ENCODE measurements at places on chromosomes 2 and 18.

DNA sequence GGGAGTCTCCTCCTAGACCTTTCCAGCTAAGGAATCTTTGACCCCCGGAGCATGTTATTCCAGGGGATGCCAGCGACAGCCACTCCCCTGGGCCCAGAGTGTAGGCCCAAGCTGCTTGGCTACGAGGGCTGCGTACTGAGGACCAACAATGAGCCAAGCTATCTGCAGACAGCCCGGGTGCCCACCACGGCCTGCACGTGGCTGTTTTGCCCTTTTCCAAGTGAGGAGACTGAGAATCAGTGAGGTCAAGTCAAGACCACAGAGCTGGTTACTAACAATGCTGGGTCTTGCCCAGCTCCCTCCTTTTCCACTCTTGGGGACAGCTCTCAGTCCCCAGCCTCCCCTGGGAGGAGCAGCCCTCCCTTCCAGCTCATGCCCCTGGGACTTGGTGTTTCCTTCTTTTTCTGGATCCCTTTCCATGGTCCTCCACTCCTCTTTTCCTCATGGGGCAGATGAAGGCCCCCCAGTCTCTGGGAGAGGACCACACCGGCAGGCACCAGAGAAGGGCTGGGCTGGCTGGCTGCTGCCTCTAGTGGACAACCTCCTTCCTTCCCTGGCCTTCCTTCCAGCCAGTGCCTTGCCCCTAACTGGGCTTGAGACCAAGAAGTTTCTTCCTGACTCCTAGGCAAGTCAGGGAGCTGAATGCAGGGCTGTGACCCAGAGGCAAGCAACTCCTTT is 550 bp upstream of the MALL start:
- no peak for DNase-seq

DNA sequence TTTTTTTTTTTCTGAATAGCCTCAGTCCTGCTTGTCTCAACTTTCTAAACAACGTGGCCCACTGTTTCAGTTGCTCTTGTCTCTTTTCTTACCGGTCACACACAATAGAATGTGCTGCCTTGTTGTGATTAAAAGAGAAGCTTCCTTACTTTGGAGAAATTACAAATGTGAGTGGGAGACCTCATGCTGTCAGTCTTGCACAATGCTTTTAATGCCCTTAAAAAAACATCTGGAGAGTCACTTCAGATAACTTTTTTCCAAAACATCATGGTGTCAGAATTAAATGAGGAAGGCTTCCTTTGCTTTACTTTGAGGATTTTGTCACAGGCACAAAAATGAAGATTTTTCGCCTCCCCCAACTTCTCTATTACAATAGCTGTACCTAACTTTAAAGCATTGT is 37.7 kb downstream of the LHCGR start:
- DNase-seq: no peak

GRCh38 chr2:66555501-66556324 is 120.8 kb downstream of the MEIS1 start:
- peak; percentile 23 for DNase-seq

GRCh38 chr2:223896833-223897311 is 48.3 kb downstream of the WDFY1 start:
- DNase-seq: no peak

GRCh38 chr2:199201539-199201938 is 256.2 kb downstream of the SATB2 start:
- DNase-seq: no peak

DNA sequence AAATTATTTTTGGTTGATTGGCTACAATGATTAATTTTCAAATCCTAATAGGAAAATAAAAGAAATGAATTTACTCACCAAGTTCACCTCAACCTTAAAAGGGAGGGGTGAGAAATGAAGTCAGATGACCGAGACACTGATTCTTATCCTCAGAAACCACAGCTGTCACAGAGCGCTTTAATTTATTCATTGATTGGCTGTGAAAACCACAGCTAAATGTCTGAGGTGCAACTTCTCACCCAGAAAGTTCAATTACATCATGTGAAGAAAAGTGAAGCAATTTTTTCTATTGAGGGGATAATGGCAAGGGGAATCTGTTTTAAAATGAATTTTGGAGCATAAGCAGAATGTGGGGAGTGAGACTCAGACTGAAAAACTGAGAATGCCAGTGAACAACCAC is 128.4 kb downstream of the RNF152 start:
- no peak for DNase-seq

- no peak for DNase-seq
Observed at GRCh38 chr2:60446413-60447267, 106.8 kb downstream of the BCL11A start.

GRCh38 chr2:170122883-170123547 is 54.9 kb upstream of the MYO3B start:
- peak; percentile 20 for DNase-seq

- no peak for DNase-seq
Observed at GRCh38 chr2:218123986-218124385, 1.8 kb upstream of the CXCR2 start.

- DNase-seq: no peak
Observed at GRCh38 chr2:203097735-203098134, 83.1 kb downstream of the NBEAL1 start.

DNA sequence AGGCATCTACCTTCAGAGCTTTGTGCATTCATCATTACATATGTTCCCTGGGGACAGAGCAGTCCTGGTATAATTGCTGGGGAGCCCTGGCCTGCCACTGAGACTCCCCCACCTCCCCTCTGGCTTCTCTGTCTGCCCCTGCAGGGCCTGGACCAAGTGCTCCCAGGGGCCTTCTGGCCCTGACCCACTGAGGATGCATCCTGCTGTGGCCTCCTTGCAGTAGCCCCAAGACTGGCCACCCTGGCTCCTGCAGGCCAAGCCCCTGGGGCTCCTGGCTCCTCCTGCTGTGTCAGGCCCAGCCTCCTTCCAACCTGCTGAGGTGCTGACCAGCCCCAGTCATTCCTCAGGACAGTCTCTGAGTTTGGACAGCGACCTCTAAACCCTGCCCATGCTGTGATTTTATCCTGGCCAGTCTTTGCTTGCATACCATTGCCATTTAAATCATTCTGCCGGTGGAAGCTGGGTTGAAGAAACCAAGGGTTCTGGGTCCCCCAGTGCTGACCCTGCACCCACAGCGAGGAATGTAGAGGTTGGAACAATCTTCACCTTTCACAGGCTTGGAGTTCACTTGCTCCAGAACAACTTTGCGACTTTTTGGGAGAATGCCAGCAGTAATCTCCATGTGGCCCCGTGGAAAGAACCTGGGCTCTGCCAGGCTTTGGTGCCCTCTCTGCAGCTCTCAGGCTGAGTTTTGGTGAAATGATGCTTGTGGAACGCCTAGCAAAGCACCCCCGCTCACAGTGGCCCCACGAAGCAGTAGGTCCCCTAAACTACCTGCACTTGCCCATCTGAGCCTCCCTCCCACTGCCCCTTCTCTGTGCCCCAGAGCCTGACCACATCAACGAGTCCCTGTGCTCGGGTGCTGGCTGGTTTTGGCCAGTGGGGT is 167.3 kb upstream of the GLI2 start:
- DNase-seq: no peak

DNA sequence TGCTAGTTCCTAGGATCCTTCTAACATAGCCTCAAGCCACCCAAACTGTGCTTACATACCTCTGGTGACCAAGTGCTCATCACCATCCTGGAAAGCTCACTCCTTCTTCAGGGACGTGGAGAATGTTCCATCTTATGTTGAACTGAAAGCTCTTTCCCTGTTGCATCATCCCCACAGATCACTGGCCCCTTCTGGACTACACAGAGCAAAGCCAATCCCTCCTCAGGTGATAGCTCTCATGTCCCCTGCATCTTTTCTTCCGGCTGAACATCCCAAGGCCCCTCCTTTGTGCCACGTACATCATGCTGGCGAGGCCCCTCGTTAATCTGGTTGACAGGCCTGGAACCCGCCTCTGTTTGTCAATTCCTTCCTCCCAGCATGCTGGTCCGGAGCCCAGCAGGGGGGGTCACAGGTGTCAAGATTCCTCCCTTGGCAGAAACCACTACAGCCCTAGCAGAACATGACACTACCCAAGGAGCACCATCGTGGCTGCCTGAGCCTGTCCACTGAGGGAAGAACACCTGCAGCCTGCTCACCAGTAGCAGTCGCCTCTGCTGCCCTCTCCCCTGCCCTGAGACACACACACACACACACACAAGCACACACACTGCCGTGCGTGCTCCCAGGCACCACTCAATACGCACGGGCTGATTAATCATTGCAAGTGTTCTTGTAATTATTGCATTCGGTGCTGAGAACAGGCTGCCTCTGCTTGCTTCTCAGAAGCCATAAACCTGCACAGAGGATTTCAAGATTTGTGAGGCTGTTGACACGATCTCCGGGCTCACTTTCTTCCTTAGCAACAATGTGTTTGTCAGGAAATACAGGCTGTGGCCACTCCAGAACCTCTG is 6.3 kb upstream of the KCNK3 start:
- DNase-seq: peak; percentile 55

GRCh38 chr18:76056471-76057110 is 438.5 kb downstream of the ZNF516 start:
- DNase-seq: no peak

DNA sequence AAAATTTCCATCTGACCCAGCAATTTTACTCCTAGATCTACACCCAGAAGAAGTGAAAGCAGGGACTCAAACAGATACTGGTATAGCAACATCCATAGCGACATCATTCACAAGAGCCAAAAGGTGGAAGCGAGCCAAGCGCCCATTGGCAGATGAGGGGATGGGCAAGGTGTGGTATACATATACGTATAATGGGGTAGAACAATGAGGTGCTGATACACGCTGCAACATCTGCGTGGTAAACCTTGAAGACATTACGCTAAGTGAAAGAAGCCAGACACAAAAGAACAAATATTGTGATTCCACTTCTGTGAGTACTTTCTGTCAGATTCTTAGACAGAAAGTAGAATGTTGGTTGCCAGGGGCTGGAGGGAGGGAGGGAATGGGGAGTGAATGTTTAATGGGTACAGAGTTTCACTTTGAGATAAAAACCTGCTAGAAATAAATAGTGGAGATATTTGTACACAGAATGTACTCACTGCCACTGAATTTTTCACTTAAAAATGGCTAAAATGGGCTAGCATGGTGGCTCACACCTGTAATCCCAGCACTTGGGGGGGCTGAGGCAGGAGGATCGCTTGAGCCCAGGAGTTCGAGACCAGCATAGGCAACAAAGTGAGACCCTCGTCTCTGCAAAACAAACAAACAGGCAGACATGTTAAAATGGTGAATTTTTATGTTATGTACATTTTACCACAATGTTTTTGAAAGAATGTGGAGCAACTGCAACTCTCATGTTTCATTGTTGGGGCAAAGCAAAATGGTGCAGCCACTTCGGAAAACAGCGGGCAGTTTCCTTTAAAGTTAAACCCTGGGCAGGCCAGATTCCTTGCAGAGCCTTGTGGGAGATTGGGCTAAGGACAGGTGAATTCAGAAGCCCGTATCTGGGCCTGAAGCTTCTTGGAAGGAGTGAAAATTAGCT is 103.4 kb upstream of the MYCN start:
- DNase-seq: no peak

DNA sequence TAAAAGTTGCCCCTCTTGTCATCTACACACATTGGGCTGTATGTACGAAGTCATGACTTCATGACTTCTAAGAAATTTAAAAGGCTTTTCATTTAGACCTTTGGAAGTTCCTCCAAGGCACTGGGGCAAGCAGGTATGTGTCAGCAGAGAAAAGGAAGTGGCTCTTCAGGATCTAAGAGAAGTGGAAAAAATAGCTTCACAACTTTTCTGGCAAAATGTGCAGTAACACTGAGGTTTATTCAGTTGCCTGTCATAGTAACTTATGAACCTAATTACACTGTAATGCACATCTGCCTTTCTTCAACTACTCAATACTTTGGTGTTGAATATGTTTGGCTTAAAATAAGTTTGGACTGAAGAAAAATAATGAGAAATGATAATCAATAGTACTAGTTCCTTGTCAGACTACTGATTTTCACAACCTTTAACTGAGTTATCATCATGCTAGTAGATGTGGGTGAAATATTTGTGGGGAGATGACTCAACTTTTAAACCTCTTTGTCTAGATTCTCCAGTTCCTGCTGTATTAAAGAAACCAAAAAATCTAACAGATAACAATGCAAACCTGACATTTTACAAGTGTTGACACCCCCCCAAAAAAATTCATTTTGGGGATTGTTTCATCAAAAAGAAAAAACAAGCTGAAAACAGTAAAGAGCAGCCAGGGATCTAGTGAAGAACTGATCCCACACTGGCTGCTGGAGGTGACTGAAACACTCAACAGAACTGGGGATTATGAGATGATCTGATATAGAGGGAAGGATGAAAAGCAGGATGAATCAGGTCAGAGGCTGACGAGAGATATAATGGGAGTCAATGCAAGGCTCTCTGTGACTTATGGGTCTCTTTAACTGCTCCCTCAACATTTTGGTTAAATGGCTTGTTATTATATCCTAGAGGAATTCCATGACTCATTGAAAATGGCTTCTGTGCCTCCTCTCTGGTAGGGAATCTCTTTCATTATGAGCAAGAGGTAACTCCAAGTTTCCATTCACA is 84.6 kb downstream of the COLEC12 start:
- no peak for DNase-seq

DNA sequence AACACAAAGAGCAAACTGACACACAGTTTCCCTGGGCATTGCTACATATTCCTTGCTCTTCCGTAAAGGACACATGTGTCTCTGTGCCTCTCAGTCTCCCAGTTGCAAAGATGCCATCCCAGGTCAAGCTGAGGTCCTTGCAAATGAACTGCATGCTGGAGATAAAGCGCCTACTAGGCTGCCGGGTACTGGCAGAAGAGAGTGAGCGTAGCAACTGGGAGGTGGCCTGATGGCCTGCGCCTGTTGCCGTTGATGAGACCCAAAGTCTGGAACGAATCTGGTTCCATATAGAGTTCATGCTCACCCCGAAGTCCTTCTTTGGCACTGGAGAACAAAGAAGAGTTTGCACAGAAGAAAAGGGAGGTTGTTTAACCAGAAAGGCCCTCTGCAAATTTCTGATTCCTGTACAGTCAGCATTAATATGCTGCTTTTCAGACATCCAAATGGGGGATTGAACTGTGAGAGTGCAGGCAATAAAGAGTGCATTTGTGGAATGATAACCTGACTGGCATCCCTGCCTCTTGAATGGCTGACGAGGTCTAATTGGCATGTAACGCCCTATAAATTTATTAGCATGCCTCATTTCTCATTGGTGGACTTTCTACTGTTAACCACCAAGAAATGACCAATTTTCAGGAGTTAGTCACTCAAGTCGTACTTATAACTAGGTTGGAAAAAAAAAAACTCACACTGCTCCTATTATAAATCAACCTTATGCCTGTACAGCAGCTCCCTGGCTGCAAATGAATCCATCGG is 78.7 kb downstream of the GBX2 start:
- no peak for DNase-seq

DNA sequence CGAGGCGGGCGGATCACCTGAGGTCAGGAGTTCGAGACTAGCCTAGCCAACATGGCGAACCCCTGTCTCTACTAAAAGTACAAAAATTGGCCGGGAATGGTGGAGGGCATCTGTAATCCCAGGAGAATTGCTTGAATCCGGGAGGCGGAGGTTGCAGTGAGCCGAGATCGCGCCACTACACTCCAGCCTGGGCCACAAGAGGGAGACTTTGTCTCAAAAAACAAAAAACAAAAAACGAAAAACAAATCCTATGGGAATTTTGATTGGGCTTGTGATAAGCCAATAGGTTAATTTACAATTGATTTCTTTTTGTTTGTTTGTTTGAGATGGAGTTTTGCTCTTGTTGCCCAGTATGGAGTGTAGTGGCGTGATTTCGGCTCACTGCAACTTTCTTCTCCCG is 24.2 kb upstream of the TOGARAM2 start:
- DNase-seq: no peak
